ENCODE measurements at places on chromosomes 13 and 19.

GRCh38 chr13:48142436-48142835, 47.5 kb upstream of the MED4 start:
- no peak for DNase-seq

DNA sequence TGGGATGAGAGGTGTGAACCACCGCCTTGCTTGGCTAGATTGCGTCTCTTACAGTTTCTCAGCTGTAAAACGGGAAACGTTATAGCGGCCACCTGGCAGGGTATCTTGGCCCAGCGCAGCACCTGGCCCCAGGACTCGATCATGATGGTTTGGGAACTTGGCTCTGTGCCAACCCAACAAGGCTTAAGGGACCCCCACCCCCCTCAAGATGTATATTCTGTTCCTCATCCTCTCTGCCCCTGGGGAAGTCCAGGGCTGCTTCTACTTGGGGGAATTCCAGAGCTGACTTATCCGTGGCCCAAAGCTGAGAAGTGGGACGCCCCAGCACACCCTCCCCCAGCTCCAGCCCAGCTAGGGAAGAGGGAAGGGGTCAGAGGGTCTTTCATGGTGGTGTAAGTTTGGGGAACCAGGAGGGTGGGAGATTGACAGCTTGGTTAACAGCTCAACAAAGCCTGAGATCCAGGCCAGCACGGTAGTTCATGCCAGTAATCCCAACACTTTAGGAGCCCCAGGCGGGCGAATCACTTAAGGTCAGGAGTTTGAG, 695 bp downstream of the ICAM1 start:
- DNase-seq = no peak

DNA sequence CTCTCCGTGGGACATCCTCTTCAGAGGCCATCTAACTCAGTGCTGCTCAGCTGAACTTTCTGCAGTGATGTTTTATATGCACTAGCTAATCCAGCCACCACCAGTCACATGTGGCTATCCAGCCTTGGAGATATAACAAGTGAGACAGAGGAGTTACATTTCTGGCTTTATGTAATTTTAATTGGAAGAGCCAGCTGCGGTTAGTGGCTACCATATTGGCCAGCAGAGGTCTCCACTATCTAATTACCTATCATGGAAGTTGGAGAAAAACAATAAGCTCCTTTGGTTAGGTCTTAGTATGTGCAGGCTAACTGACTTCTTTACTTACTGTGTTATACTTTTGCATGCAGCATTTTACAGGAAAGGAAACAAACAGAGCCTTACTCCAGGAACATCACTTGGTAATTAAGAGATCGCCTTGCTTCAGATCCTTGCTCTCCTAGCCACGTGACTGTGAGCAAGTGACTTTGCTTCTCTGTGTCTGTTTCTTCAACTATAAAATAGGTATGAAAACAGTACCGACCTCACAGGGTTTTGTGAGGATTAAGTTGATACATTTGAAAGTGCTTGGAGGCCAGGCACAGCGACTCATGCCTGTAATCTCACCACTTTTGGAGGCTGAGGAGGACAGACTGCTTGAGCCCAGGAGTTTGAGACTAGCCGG, 1.6 kb upstream of the KLK10 start:
- peak; percentile 64 for DNase-seq

- no peak for DNase-seq
Observed at GRCh38 chr19:1258707-1259205, 10.4 kb downstream of the MIDN start.

- peak; percentile 48 for DNase-seq
Observed at GRCh38 chr13:80716610-80717081, 375.7 kb upstream of the SPRY2 start.

DNA sequence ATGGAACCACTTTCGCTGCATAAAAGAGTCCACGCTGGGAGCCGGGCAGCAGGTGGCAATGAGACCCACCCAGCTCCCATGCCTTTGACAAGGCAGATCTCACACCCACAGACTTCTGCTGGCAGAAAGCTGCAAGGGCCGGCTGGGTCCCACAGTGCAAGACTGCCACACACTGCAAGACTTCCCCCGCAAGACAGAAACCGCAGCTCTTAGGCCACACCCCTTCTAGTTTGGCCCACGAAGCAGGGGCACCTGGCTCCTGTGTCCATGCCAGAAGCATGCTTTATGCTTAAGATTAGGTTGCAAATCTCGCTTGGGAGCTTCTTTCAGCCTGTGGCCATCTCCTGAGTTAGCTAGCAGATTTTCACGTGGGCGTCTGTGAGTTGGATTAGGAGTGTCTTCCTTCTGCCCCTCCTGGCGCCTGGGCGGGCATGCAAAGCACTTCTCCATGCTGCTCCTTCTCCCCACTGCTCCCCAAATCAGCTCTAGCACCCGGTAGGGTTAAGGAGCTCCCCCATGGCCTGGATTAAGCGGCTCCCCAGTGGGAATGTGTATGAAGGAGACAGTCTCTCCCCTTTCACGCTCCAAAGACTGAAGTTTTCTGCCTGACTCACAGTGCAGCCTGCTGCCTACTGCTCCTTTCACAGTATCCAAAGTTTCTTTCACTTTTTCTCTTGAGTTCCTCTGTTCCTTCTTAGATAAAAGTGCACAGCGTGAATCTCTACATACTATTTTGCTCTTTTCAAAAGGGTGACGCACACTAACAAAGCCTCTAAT, 17.7 kb downstream of the GPC6 start:
- DNase-seq = no peak

All from SHP77 treated with DMSO at 0.1 percent for 48 hours (cell line).